ENCODE measurements at places on chromosomes 2 and 18.
A peak's percentile ranks its signal among the peaks of the same experiment; 100 is the strongest.

- peak; percentile 15 for DNase-seq
Observed at GRCh38 chr2:236366397-236366796, 102.2 kb upstream of the ASB18 start.

GRCh38 chr2:110991911-110992310, 128.8 kb upstream of the BCL2L11 start:
- DNase-seq: no peak

DNA sequence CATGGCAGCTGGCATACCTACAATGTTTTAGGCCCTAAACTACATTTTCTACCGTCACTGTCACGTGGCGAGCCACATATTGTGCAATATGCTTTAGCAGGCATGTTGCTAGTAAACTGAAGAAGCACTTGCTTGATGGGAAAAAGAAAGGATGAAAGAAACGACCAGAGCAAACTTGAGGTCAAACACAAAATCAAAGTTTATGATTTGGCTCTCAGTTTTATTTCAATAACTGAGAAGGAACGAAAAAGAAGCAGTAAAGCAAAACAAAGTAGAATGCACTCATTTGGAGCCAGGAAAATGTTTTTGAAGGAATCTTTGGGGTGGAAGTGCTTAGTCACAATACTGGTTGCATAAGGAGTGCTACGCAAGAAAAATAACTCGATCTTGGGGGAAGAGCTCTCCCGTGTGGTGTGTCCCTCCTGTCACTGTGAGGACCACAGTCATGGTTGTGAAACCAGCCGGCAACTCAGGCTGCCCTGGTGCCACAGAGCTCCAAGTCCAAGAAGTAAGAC, 349.8 kb downstream of the RBM43 start:
- peak; percentile 63 for DNase-seq

- no peak for DNase-seq
Observed at GRCh38 chr2:25103287-25103871, 61.5 kb downstream of the EFR3B start.

DNA sequence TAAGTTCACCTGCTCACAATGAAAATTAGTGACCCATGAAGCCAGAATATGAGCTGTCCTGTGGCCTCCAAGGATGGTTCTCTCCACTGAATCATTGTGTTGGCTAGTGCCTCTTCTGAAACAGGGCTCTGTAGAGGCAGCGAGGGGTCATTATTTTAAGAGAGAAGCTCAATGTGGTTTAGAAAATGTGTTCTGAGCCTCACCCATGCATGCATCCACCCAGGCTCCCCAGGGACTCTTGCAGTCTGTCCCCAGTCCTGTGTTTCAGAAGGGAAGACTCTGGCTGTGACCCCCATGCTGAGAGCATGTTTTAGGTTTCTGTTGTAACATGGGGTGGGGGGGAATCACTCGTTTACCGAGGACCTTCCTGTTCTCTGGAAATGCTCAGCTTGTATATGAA, 135.2 kb downstream of the RNF144A start:
- DNase-seq: no peak

DNA sequence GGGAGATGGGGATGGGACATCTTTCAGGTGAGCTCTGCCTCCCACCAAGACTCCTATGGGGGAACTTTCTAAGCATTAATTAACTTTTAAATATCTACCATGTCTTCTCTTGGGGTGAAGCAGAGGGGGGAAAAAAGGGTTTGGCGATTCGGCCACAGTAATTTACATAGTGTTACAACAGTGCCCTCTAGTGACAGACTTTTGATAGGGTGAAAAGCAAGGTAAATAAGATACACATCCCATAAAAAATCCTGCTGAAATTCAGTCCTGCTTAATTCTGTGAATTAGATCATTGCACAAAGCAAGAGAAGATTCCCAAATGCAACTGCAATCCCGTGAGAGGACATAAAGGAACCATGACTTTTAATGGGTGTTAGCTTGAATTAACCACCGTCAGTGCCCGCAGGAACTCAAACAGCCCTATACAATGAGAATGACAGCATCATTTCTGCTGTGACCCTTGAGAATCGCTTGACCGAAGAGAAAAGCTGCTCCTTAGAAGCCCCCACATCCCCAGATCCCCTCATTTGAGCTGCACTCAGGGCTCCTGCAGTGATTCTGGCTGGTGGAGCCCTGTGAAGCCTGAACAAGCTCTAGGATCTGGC, 32.8 kb downstream of the FAM124B start:
- DNase-seq: no peak

DNA sequence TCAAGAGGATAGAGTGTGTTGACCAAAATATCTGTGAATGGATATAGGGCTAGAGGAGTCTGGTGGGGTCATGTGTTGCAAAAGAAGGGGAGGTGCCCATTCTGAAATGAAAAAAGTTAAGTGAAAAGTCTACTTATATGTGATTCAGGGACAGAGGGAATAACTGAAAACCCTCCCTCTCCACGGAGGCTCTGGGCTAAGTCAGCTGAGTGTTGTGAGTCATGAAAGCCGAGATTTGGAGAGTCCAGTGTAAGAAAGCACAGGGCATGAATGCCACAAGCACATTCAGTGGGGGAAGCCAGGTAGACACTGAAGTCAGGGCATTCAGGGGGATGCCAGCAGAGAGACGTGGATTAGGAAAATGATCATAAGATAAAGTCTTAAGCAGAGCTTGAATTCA, 871.9 kb downstream of the TSN start:
- DNase-seq: no peak

DNA sequence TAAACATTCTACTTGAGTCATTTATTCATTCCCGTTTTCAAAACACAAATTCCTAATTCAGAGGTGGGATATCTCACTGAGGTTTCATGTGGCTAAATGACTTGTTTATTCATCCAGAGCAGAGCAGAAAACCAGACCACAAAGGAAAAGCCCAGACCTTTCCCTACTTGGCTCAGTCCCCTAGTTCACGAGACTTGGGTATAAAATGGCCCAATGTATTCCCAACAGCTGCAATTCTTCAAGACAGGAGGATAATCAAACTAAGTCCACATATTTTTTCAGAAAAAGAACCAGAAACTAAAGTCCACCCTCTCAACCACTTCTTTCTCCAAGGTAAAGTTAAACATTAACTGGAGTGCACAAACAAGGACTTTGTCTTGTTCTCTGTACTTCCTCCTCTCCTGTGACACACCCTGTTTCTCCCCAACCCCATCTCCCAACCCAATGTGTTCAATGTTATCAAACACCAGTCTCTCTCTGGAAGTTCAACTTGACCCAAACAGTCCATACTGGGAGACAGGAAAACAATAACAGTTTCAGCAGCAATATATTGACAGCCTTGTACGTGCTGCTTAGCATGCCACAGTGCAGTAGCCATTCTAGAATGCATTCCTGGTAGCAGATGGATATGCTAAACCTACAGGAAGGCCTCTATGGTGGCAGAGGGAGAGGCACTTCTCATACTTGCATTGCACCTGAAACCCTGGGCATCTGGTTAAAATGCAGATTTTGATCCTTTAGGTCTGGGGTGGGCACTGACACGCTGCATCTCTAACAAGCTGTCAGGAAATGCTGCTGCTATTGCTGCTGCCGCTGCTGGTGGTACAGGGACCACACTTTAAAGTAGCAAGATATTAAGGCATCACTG, 110.7 kb downstream of the INO80D start:
- DNase-seq: no peak

GRCh38 chr2:100876231-100876860, 56.4 kb downstream of the NPAS2 start:
- DNase-seq: no peak

DNA sequence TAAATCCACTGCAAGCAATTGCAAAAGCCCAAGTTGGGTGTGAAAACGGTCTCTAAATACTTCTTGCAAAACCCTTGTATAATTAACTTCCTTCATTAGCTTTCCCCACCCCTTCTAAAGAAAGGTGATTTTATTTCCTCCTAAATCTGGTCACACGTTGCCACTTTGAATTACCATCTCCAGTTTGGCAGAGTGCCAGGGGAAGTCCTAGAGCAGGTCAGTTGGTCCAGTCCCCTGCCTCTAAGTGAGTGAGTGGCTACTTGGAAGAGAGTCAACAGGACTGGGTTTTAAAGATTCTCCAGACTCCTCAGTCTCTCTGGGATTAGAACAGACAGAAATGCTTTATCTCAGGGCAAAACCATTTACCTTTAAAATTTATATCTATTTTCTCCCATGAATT, 18.7 kb upstream of the LYPD6B start:
- DNase-seq: no peak

DNA sequence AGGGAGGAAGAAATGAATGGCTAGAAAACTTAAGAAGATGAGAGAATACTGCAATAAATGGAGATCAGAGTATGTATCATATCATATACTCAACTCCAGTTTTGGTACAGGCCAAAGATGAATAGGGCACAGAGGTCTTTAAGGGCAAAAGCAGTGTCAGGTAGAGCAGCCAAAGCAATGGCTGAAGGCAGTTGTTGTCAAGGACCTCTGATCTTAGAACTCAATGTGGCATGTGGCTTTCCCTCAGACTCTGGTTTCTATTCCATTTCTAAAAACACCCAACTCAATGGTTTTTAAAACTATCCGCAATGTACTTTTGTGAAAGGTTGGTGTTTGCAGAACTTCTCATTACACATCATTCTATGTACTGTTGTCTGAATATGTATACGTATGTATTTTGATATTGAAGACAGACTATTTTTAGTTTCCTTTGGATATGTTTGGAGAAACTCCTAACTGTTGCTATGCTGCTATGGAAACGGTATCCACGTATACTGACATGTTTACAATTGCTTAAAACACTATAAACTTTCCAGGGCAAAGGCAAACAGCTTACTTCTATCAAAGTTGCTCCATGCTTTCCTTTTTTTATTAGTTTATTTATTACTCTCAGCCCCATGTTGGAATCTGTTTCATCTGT, 58.1 kb upstream of the PELI1 start:
- DNase-seq: no peak

GRCh38 chr2:224982910-224983711, 59.2 kb downstream of the DOCK10 start:
- no peak for DNase-seq

DNA sequence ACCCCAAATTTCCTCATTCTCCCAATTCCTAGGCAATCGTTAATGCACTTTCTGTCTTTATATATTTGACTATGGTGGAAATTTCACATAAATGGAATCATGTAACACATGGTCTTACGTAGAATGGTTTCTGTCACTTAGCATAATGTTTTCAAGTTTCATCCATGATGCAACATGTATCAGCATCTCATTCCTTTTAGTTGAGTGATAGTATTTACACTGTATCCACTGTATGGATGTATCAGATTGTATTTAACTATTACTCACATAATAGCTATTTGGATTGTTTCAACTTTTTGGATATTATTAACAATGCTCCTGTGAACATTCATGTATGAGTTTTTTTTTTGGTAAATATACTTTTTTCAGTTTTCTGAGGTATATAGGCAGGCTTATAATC, 982.3 kb upstream of the DDX18 start:
- no peak for DNase-seq

- no peak for DNase-seq
Observed at GRCh38 chr2:237553948-237554347, 12.4 kb upstream of the PRLH start.

DNA sequence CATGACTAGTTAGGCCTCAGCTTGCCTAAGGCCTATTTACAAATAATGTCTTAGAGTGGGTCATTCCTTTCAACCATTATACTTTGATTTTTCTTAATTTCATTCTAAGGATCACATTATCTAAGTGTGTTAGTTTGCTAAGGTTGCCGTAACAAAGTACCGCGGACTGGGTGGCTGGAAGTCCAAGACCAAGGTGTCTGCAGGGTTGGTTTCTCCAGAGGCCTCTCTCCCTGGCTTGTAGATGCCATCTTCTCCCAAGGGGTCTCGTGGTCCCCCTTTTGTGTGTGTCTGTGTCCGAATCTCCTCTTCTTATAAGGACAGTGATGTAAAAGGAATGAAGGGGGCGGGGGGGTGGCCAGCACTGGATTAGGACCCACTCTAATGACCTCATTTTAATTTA, 18.4 kb upstream of the ITM2C start:
- no peak for DNase-seq

GRCh38 chr18:37567061-37567993, 1.7 kb upstream of the CELF4 start:
- DNase-seq: no peak

DNA sequence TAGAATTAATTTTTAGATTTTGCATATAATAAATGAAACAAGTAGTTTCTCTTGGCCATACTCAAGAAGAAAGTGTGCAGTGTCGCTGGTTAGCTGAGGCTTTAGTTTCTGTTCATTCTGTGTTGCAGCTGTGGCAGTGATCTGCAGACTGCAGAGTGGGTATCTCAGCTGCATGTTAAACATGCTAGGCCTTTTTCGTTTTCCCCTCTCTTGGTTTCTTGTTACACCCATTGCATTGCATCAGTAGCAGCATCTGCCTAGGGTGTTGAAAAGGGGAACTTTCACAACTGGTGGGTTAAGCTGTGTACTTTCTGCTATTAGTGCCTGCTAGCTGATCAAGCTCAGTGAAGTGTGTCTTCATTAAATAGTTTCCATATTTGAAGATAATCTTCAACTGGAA, 51.3 kb downstream of the ACSL3 start:
- peak; percentile 98 for DNase-seq

DNA sequence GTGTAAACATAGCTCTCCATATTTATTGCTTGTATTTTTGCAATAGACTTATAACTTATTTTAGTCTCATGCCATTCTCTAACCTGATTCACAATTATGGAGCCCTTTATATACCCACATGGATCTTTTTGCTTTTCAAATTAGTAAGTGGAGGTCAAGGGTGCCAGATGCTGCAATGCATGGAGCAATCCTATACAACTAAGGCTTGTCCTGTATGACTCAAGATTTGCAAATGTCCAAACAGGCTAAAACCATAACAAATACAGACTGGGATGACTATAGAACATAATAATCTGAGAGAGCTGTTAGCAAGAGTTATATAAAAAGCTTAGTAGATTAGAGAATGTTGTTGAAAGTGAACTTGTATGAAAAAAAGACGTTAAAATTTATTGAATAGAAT, 690.4 kb upstream of the NRXN1 start:
- no peak for DNase-seq

DNA sequence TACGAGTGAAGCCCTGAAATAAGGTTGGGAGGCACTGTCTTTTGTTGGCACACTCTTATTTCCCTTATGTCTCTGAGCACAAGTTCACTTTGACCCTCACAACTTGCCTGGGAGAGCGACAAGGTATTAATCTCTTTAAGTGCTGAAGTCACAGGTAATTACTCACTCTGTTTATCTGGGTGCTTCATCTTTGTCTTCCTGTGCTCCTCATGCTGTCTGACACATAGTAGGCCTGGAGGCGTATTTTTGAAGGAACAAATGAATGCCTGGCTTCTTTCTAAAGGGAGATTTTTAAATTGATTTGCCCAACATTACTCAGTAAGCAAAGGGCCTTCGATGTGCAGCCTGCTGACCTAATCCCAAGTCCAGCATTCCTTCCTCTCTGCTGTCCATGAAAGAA, 507.1 kb upstream of the TNP1 start:
- DNase-seq: no peak

GRCh38 chr2:109046925-109047508, 58.0 kb upstream of the EDAR start:
- no peak for DNase-seq
